Stimulated activated CD8-positive, alpha-beta memory T cell treated with anti-CD3 and anti-CD28 coated beads, Interleukin-2, amount 100 ng/mL, for 1 hour (primary cell): ENCODE measurements at places on chromosomes 11 and 22.
A peak's percentile ranks its signal among the peaks of the same experiment; 100 is the strongest.

DNA sequence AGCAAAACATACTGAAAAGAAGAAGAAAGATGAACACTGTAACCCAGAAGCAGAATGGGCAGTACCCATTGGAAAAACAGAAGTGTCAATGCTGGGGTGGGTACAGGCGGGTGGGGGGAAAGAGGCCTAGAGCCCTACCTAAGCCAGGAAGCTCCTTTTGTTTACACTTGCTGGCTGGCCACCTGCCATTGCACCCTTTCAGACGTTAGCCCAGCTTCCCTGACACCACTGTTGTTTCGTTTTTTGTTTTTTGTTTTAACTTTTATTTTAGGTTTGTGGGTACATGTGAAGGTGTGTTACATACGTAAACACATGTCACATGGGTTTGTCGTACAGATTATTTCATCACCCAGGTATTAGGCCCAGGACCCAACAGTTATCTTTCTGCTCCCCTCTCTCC, 55.4 kb downstream of the PLEKHA7 start:
- no peak for DNase-seq

- no peak for DNase-seq
These were observed 470.6 kb downstream of the NTM start for GRCh38 chr11:131841028-131841427.

- DNase-seq: no peak
These were observed 40.2 kb downstream of the TSPAN18 start for GRCh38 chr11:44766972-44767278.

- DNase-seq: peak; percentile 65
These were observed 22.1 kb downstream of the RIBC2 start for GRCh38 chr22:45435544-45436139.

- no peak for DNase-seq
These were observed 70.4 kb downstream of the GGTLC2 start for GRCh38 chr22:22714600-22715335.

- no peak for DNase-seq
These were observed 621 bp downstream of the KCNC1 start for GRCh38 chr11:17734986-17735817.

- no peak for DNase-seq
These were observed 204.8 kb downstream of the SWAP70 start for GRCh38 chr11:9868641-9869040.

GRCh38 chr11:127926721-127927120, 660.6 kb downstream of the ETS1 start:
- DNase-seq: no peak

- no peak for DNase-seq
These were observed 16.7 kb upstream of the ELFN2 start for GRCh38 chr22:37443977-37444376.

GRCh38 chr11:894575-895201, 15.9 kb downstream of the CHID1 start:
- DNase-seq: no peak

GRCh38 chr22:26226538-26227297, 57.5 kb downstream of the SEZ6L start:
- DNase-seq: no peak

- no peak for DNase-seq
These were observed 51.6 kb downstream of the RPUSD4 start for GRCh38 chr11:126159719-126160344.

DNA sequence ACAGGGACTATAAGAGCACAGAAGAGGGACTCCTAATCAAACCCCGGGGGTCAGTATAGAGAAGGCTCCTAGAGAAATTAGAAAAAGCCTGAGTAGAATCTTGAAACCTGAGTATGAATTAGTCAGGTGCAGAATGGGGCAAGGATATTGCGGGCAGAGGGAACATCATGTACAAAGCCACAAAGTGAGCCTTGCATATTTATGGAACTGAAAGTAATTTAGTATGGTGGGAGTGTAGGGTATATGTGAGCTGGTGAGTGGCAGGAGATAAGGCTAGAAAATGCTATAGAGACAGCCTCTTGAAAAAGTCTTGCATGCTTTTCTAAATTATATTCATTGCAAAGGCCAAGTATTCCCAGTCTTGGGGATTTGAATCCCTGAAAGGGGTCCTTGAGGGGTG, 93.7 kb downstream of the STIM1 start:
- no peak for DNase-seq

DNA sequence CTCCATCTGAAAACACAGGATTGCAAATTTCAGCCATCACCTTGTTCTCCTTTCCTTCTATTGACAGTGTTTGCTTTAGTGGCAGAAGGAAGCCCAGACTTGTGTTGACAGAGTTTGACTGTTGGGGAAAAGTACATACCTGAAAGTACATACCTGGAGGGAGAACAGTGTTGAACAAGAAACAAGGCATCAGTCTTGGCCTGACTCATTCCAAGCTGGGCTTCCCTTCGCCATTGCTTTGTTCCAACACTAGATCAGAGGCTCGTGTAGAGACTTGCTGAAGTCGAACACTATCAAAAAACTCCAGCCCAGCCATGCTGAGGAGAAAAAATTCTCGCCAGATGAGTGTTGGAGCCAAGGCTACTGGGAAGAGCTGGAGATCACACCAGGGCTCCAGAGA, 133.4 kb downstream of the BBOX1 start:
- DNase-seq: no peak

- DNase-seq: no peak
These were observed 55.9 kb downstream of the SWAP70 start for GRCh38 chr11:9719566-9720289.

GRCh38 chr11:77198440-77198849, 70.4 kb downstream of the MYO7A start:
- DNase-seq: no peak

GRCh38 chr11:62071408-62071807, 52.4 kb upstream of the INCENP start:
- DNase-seq: no peak

GRCh38 chr11:21398195-21398594, 728.8 kb downstream of the NELL1 start:
- DNase-seq: no peak

GRCh38 chr11:78654071-78654470, 79.4 kb upstream of the NARS2 start:
- DNase-seq: no peak

DNA sequence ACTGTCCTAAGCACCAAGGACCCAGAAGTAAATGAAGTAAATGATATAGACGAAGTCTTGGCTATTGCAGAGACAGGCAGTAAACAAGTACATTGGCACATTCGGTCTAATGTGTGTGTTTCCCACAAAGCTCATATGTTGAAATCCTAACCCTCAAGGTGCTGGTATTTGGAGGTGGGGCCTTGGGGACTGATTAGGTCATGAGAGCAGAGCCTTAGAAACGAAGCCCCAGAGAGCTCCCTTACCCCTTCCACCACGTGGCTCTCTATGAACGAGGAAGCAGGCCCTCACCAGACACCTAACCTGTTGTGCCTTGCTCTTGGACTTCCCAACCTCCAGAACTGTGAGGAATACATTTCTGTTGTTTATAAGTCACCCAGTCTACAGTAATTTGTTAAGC, 14.9 kb downstream of the CLMP start:
- DNase-seq: no peak

DNA sequence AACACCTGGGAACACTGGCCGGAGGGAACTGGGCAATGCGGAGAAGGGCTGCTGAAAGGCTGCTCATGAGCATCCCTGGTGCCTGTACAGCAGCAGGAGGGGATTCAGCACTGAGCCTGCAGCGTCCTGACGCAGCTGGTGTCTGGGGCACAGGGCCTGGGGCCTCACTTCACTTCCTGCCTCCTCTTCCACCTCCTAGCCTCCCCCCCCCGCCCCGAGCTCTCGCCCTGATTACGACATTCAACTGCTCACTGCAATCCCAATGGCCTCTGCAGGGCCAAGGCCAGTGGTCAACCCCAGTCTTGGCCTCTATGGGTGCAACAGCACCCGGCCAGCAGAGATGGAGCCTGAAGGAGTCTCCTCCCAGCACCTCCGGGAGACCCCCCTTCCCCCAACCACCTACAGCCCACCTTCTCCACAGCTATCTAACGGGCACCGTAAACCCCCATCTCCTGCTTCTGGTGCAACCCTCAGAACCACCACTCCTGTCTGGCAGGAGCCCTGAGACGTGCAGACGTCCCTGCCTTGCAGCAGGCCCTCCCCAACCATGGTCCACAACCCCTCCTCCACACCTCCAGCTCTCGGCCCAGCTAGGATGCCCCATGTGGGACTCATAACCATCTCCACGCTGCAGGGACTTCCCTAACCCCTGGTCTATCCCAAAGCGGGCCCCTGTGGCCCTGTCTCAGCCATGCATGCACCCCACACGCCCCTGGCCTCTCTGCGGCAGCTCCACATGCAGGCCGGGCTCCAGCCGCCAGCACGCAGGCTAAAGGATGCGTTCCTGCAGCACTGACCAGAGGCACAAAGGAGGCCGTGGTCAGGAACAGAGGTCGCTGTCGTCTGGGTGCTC, 38.2 kb downstream of the BRD1 start:
- no peak for DNase-seq

- no peak for DNase-seq
These were observed 21.3 kb downstream of the PIWIL4 start for GRCh38 chr11:94588366-94588942.

DNA sequence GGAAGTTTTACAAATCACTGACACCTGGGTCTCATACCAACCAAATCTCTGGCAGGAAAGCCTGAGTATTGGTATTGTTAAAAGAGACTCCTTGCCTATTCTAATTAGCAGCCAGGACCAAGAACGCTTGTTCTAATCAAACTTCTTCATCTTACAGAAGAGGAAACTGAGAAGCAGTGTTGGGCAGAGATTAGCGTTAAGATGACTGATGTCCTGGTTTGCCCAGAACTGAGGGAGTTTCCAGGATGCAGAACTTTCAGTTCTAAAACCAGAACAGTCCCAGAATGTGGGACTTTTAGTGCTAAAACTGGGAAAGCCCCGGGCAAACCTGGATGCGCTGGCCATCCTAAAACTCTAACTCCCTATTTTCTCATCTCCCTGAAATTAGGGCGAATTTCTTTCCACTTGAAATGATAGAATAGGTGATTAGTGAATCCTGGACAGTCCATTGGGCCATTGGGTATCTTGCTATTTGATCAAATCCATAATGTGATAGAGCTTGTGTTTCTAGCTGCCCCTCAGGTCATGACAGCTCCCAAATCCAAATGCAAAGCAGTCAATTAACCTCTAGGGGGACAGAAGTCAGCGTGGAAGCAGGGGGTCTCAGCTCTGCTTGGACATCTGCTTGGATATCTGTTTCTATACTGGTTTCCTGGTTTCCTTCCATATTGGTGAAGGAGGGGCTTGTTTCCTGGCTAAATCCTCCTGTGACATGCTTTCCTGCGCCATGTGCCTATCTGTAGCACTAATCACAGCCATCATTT, 16.0 kb upstream of the TMPRSS13 start:
- no peak for DNase-seq

- DNase-seq: no peak
These were observed 112.6 kb downstream of the LUZP2 start for GRCh38 chr11:24609192-24610119.

- DNase-seq: no peak
These were observed 14.5 kb upstream of the CYTH4 start for GRCh38 chr22:37267661-37268413.

DNA sequence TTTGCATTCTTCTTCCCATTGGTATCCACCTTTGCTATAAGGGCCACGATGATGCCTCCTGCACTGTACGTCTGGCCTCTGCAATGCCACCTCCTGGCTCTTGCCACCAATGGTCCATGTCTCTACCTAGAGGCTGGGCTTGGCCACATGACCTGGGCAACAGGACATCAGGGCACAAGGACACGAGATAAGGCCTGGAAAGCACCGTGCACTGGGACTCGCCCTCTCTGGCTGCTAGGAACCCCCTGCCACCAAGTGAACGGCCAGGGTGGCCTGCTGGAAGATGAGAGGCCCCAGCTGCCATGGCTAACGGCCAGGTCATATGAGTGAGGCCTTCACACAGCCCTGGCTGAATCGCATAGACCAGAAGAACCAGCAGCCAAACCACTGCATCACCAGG, 87.4 kb downstream of the TRMU start:
- no peak for DNase-seq

DNA sequence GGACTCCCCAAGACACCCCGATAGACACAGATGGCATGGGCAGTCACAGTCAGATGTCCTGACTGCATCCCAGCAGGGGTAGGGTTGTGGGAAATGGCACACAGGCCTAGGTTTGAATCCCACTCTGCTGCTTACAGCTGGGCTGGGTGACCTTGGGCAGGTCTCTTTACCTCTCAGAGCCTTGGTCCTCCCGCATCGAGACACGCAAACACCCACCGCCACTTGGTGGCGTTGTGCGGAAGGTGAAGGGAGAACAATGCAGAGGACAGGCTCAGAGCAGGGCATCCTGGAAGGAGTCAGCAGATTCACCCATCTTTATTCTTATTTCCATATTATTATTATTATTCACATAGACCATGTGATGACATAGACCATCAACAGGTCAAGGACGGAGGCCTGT, 140.5 kb downstream of the MIAT start:
- DNase-seq: no peak

DNA sequence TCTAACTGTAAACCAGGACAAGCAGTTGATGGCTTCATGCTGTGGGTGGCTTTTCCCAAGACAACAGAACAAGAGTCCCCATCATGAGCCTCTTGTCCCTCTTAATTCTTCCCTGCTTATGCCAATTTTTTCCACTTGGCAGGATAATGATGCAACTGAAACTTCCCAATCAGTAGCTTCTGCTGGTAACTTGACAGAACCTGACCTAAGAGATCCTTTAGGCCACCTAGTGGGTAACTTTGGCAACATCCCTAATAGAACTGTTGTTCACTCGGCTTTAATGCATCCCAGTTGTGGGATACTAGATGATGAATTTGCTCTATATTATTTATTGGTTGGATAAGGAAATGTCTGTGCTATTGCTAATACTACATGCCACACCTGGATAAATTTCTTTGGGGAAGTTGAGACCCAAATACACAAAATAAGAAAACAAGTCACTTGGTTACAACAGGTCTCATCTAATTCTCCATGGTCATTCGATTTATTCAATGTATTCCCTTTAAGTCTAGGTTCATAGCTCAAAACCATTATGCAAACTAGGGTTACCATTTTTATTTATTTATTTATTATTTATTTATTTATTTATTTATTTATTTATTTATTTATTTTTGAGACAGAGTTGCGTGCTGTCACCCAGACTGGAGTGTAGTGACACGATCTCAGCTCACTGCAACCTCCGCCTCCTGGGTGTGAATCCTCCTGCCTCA, 41.4 kb upstream of the NFAM1 start:
- no peak for DNase-seq

GRCh38 chr11:64262271-64263002, 11.1 kb downstream of the PLCB3 start:
- DNase-seq: no peak

- DNase-seq: no peak
These were observed 902.4 kb upstream of the RAG2 start for GRCh38 chr11:37500425-37500824.

- no peak for DNase-seq
These were observed 20.2 kb downstream of the CRELD2 start for GRCh38 chr22:49938565-49939136.

- DNase-seq: no peak
These were observed 24.5 kb upstream of the CCDC134 start for GRCh38 chr22:41775976-41776375.

DNA sequence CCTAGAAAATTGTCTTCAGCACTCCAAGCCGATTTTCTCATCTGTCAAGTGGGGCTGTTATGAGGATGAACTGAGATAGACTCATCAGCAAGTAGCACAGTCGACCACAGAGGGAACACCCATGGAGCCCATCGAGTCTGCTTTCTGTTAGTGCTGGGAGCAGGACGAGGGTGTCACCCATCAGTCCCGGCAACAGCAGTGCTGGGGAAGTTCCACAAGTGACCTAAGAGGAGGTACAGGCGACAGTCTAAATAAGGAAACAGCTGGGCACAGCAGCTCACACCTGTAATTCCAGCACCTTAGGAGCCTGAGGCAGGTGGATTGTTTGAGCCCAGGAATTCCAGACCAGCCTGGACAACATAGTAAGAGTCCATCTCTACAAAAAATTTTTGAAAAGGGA, 9.7 kb downstream of the RTL6 start:
- no peak for DNase-seq
